ENCODE measurements at places on chromosomes 1 and 21.

DNA sequence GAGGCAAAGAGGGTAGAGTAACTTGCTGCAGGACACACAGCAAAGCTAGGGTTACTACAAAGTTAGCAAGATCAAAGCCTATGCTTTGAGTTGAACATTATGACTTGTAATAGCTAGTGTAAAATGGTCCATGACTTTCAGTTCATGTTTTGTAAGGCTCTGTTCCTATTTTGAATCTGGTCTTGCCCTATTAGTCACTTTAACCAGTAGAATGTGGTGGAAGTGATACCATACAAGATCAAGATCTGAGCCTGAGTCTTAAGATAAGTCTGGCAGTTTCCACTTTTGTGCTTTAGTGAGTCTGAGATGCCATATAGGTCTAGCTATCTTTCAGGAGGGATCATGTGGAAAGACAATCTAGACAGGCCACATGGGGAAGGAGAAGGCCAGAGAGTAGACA is 282.1 kb upstream of the BRINP3 start:
- DNase-seq = no peak

GRCh38 chr1:64838486-64838885 is 93.6 kb downstream of the RAVER2 start:
- DNase-seq = no peak

- no peak for DNase-seq
Measured at GRCh38 chr1:50447961-50448360, 24.7 kb upstream of the DMRTA2 start.

DNA sequence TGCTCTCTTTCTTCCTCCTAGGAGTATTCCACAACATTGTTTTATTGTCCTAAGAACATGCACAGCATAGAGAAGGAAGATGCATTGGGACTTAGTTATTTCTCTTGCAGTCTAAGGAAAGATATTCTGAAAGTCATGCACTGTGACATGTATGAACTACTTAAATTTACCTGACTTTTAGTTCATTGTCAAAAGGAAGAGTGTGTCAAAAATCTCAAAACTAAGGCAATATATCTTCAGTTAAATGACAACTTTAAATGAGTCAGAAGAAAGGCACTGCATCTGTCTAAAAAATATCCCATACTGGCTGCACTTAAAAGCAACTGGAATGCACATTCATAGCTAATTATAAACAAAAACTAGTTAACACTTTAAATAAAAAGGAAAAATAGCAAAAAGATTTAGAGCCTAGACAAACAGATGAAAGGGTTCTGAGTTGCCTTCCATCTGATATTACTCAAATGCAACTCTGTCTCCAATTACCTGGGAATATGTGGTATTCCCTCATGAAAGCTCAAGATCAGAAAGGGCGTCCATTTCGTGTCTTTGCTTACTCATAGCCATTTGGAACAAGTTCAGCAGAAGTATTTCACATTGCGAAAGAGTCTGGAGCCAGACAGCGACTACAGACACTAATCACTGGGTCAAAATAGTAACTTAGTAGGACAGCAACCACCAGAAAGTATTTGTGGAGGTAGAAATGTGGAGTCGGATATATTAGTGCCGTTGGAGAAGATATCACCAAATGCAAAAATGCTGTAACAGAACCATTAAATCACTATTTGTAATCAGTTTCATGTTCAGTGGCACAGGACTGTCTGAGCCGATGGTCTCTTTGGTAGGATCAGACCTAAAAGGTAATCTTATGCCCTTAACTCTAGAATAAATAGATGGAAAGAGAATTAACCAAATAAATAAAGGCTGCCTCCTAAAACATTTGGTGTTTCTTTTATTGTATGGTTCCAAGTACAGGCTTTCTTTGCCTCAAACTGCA is 225.7 kb downstream of the GREM2 start:
- peak; percentile 91 for DNase-seq

- no peak for DNase-seq
Measured at GRCh38 chr1:74422421-74423292, 89.8 kb downstream of the LRRC53 start.

GRCh38 chr1:31022259-31022658 is 43.3 kb downstream of the PUM1 start:
- DNase-seq = no peak

GRCh38 chr21:38112219-38112789 is 144.5 kb upstream of the KCNJ15 start:
- no peak for DNase-seq

DNA sequence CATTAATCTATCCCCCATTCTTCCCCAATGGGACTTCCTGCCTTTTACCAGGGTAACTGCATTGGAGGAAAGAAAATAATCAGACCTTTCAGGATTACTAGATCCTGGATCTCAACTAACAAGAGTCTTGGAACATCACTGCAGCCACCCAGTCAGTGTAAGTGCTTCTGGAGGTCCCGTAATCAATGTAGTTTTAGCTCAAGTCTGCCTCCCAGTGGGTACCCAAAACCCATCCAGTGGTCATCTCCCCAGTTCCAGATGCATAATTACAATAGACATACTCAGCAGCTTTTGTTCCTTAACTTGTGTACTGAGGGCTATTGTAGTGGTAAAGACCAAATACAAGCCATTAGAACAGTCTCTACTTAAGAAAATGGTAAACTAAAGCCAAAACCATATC is 319.1 kb downstream of the GPATCH2 start:
- no peak for DNase-seq

- no peak for DNase-seq
Measured at GRCh38 chr1:10475510-10475909, 760 bp downstream of the PEX14 start.

- DNase-seq = no peak
Measured at GRCh38 chr21:40681164-40681859, 165.6 kb downstream of the DSCAM start.

DNA sequence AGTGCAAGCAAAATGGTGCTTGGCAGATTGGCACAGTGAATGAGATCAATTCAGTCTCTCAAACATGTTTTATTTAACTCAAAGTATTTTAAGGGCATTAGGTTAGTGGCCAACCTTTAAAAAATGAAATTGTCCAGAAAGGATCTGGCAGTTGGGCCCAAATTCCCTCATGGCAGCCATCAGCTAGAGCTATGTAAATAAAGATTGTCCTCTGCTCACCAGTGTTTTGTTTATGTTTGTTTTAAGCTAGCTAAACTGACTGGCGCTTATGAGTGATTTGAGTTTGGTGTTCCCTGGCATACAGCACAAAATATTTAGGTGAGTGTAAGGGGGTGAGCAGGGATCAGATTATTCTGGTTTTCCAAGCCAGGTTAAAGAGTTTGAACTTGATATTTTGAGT is 18.1 kb downstream of the HDAC1 start:
- DNase-seq = no peak

- no peak for DNase-seq
Measured at GRCh38 chr1:74412244-74412643, 100.2 kb downstream of the LRRC53 start.

GRCh38 chr1:230140221-230141020 is 73.4 kb downstream of the GALNT2 start:
- no peak for DNase-seq

GRCh38 chr1:113205980-113206766 is 133.2 kb downstream of the LRIG2 start:
- DNase-seq = no peak

GRCh38 chr1:6477039-6477820 is 11.3 kb upstream of the TNFRSF25 start:
- no peak for DNase-seq

DNA sequence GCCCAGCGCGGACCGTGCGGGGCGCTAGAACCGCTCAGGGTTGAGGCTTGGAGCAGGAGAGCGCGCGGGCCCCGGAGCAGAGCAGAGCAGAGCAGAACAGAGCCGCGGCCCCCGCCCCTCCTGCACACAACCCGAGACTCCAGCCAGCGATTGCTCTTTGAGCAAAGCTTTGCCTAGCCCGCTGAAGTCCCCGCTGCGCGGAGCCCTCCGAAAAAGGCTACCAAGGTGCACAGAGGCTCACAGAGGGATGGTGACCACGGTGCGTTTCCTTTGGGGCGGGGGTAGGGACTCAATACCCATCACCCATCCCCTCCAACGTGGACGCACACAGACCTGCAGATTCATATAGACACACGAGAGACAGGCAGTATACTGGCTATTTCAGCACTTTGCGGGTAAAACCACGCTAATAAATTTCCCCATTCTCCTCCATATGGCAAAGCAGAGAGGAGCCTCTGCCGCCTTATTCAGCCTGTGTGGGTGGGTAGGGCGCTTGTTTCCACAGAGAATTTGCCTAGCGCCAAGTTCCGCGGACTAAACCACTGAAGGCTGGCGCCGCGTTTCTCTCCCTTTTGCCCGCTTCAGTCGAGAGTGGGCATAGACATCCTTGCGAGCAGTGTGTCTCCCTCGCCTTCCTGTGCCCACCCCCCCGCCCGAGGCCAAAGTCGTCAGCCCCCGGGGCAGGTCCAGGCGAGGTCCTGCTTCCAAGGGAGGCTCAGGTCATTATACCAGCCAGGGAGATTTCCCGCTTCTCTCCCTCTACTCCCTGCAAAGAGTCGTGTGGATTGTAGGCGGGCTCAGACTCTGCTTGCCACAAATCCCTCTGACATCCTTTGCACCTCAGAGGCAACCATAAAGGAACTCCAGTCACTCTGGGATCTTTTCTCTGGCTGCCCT is 8.5 kb downstream of the HLX start:
- DNase-seq = no peak

DNA sequence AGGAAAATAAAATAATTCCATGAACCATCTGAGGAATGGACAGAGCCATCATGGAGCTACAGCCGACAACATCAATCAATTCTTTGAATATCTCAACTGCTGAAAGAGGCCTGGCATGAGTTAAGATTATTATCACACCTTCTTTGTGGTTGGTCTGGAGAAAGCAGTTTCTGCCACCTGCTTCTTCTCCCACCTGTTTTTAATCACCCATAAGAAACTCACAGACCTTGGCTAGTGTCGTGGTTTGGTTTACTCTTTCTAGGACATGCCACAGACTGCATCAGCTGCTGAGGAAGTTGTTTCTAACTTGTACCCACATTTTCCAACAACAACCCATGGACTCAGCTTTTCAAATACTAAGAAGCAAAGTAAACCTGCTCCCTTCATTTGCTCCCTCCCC is 65.6 kb downstream of the NTPCR start:
- DNase-seq = no peak

DNA sequence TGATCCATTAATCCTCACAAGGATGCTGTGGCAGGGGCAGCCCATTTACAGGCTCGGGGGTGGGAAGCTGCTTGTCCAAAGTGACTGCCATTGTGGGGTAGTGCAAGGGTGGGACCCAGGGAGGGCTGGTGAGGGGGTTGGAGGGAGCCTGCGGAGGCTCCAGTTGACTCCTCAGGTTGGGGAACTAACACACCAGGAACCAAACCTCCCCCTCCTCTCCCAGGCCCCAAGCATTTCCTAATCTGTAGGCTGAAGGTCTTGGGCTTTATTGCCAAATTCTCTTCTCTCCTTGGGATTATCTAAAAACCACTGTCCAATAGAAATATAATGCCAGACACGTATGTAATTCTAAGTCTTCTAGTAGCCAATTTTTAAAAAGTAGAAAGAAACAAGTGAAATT is 18.2 kb downstream of the IKBKE start:
- no peak for DNase-seq

GRCh38 chr1:76473591-76473990 is 393.7 kb upstream of the ST6GALNAC5 start:
- DNase-seq = no peak

GRCh38 chr1:185016880-185017279 is 28.5 kb upstream of the RNF2 start:
- DNase-seq = no peak

GRCh38 chr21:32102426-32102825 is 176.4 kb downstream of the MIS18A start:
- peak; percentile 53 for DNase-seq

- DNase-seq = no peak
Measured at GRCh38 chr1:167775178-167775577, 53.4 kb downstream of the MPZL1 start.

GRCh38 chr21:28419811-28420210 is 572.9 kb downstream of the LTN1 start:
- DNase-seq = no peak

DNA sequence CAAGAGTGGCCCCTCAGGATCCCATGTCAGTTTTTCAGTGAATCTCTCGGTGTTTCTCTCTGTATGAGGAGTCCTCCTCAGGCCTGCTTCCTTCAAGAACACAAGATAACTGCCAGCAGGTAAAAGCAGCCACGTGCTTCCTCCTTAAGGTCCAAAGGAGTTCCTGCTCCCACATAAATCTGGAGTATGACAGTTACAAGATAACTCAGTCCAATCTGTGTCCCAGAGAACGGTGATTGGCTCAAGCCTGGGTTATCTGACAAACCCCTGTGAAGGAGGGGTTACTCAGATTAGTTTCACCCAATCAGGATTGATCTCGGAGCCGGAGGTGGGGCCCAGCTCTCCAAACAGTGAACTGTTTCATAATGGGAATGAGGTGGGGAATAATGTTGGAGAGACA is 5.8 kb upstream of the ANKRD13C start:
- DNase-seq = no peak

DNA sequence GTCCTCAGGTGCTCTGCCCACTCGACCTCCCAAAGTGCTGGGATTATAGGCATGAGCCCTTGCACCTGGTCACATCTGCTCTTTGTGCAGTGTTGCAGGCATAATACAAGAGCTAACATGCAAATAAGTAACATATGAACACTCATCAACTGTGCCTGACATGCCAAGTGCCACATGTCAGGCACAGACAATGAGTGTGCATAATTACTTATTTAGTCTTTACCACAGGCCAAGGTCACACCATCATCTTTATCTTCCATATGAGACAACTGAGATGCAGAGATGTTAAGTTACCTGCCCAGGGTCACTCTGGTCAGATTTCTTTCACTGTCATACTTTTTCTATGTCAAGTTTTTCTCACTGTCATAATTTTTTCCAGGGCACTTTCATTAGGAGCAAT is 126.1 kb downstream of the PPIAL4G start:
- no peak for DNase-seq

Measured in fibroblast of skin of left biceps (primary cell).